ENCODE measurements at places on chromosomes 16 and 17.

DNA sequence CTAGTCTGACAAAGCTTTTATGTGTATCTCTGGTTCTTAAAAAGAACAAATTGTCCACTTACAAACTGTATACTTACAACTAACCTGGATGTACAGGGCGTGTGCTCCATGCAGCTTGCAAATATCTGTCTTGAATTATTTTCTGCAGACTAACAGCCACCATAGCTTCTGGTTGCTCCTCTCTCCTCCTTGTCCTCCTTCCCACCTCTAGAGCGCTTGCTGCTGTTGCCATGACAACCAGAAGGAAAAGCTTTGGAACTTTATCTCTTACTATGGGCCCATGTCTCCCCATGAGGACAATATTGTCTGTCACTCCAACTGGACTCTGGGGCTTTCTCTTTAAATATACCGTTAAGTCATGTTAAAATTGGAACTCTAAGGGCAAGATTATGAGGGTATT, 71.5 kb upstream of the DHX40 start:
- no peak for DNase-seq

DNA sequence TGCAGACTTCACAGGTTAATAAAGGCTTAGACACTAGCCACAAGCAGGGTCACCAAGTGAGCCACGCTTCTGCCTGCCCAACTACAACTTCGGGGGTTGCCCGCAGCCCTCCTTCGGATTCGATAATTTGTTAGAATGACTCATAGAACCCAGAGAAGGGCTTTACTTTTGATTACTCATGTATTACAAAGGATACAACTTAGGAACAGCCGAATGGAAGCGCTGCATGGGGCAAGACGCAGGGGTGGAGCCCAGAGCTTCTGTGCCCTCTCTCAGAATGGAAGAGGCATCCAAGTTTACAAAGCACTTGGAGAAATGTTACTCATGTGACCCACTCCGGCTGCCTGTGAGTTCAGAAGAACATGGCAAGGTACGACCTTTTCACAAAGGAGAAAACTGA, 7.5 kb upstream of the CDH5 start:
- no peak for DNase-seq

DNA sequence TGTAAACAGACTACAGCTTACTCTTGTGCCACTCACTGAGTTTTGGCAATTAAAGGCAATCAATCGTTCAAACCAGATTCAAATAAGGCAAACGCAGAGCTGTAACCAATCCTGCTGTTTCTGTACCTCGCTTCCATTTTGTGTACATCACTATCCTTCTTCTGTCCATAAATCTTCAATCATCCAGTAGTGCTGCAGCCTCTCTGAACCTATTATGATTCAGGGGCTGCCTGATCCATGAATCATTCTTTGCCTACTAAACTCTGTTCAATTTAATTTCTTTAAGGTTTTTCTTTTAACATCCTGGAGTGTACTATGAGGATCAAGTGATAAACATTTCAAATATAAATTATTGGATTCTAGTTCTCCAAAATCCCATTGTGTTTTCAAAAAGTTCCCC, 93.9 kb downstream of the CEP112 start:
- DNase-seq, result no peak

DNA sequence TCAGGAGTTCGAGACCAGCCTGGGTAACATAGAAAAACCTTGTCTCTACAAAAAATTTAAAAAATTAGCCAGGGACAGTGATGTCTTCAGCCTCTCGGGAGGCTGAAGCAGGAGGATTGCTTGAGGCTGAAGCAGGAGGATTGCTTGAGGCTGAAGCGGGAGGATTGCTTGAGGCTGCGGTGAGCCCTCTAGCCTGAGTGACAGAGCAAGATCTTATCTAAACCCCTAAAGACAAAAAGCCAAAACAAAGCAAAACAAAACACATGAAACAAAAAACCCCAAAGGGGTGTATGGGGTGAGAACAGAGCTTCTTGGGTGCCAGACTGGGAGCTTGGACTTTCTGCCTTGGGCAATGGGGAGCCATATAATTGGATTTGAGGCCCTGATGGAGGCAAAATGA, 2.6 kb downstream of the SPNS3 start:
- no peak for DNase-seq

GRCh38 chr17:49984283-49984682, 10.7 kb downstream of the DLX3 start:
- DNase-seq, result no peak

- DNase-seq, result peak; percentile 27
Observed at GRCh38 chr17:5780476-5780875, 196.2 kb upstream of the NLRP1 start.

- no peak for DNase-seq
Observed at GRCh38 chr17:80960037-80960796, 31.4 kb upstream of the CHMP6 start.

DNA sequence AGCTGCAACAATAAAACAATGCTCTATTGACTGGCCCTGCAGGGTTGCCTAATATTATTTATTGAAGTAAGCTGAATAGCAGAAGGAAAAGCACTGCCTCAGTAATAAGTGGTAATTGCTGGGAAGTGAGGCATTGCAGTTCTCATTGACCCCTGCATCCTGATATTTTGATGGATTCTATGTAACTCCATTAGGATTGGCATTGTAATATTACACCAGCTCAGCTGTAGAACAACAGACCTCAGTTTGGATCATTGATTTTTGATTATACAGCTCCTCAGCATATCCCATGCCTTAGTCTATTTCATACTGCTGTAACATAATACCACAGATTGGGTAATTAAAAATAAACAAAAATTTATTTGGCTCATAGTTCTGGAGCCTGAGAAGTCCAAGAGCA, 650.6 kb upstream of the SALL1 start:
- no peak for DNase-seq

GRCh38 chr17:59431601-59432000, 100.1 kb downstream of the YPEL2 start:
- no peak for DNase-seq
